Omental fat pad (tissue), 4 donors: ENCODE measurements at places on chromosomes 5 and 9. TPM values are rescaled to one million over a fixed set of nuclear protein-coding genes. Genes with fewer than 3 reads are reported as not detected.

GRCh38 chr5:21689587-21689986 is 1163.6 kb downstream of the CDH12 start:
- DNase-seq: no peak

GRCh38 chr5:79077680-79078365 is 8.3 kb downstream of the BHMT2 start:
- no peak for DNase-seq

DNA sequence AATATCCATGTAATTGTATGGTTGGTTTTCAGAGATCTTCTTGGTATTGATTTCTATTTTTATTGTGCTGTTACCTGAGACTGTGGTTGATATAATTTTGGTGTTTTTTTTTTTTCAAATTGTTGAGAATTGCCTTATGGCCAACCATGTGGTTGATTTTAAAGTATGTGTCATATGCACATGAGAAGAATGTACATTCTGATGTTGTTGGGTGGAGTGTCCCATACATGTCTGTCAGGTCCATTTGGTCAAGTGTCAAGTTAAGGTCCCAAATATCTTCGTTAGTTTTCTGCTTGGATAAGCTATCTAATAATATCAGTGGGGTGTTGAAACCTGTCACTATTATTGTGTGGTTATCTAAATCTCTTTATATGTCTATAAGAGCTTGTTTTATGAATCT is 160.0 kb upstream of the ITGA1 start:
- DNase-seq: no peak

The GLDC gene
- not detected for total RNA-seq

GRCh38 chr5:59560553-59560952 is 333.0 kb downstream of the PDE4D start:
- no peak for DNase-seq

DNA sequence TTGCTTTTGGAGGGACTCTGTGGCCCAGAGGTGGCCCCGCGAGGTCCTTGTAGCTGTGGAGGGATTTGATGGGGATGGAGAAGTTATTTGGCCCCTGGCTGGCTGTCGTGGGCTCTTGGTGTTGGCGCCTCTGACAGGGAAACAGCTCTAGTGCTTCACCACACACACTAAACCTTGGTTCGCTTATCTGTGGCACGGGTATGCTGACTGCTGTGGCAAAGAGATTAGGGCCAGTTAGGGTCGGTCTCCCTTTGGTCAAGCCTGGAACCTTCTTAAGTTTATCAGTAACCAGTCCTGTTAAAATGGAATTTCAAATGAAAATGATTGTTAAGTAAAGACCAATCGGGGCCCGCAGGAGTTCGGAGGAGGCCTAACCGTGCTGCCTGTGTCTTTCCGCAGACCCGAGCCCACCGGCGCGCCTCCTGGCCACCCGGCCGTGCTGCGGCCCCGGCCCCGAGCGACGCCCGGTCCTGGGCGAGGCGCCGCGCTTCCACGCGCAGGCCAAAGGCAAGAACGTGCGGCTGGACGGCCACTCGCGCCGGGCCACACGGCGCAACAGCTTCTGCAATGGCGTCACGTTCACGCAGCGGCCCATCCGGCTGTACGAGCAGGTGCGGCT is 28.4 kb downstream of the NEURL1B start:
- DNase-seq: no peak

The TLE1 gene
- total RNA-seq: 136 TPM

DNA sequence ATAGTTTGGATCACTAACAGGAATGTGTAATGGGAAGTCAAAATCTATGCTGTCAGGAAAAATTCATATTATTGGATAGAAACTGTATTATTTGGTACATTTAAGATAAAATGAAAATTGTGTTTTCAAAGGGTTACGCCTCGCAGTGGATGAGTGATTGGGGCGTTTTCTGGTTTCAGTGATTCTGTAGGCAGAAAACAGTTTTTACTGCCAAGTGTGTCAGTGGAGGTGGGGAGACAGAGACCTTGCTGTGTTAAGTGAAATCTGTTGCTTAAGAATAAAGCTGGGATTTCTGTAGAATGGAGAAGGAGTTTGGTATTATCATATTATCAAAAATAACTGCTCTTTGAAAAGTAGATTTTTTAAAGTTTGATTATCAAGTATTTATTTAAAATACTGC is 69.7 kb downstream of the GHR start:
- DNase-seq: no peak

DNA sequence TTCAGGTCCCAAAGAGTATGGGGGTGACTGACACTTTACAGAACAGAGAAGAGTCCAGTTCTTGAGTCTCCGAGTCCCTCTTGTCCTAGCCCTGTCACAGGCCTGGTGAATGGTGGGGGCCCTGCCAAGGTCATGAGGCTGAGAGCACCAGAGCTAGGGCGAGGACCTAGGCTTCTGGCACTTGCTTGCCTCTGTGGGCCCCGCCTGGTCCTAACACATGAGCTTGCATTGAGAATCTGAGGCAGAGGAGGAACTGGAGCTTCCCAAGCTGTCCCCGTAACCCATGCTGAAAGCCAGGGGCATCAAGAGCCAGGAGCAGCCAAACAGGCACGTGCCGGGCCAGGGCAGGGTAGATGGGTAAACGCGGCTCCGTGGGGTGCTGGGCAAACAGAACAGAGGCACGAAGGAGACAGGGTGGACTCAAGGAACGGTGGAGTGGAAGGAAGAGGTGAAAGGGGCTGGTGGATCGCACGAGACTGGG is 41.3 kb downstream of the JADE2 start:
- no peak for DNase-seq

GRCh38 chr5:106363578-106363977 is 1307.2 kb downstream of the EFNA5 start:
- DNase-seq: no peak

GRCh38 chr9:935348-935965 is 41.0 kb upstream of the DMRT3 start:
- no peak for DNase-seq

The ZNF658 gene
- 1.9 TPM for total RNA-seq

The CAMK4 gene
- total RNA-seq: 0.65 TPM

DNA sequence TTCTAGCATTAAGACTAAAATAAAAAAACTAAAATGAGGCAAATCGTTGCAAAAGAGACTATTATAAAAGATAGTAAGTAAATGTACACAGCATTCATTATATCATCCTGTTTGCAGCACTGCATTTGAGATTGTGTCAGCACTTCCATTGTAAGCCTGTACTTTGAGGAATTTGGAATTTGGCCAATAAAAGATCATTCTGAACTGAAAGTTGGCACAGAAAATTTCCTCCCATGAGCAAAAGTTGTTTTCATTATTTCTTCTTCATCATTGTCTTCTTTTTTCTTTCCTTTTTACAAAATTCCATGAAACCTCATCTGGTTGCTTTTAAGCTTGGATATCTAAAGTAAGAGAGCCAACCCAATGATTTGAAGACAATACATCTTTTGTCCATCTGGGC is 199.3 kb upstream of the ADAMTSL1 start:
- DNase-seq: no peak

The C8G gene
- total RNA-seq: 4.3 TPM

The SLC25A2 gene
- not detected for total RNA-seq

DNA sequence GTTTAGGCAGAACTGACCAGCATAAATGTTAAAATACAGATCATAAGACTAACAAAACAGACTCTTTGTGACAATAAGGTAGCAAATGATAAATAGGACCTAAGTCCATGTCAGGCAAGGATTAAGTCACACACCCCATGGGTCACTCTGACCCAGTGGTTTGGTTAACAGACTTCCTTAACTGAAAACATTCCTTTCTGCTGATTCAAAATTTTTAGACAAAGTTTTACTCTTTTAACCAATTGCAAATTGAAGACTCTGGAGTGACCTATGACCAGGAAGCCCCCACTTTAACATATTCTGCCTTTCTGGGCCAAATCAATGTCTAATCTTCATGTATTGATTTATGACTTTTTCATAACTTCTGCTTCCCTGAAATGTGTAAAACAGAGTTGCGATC is 4.9 kb upstream of the NXNL2 start:
- DNase-seq: no peak

The PRDM9 gene
- not detected for total RNA-seq

GRCh38 chr9:37262410-37262809 is 142.0 kb downstream of the ZCCHC7 start:
- no peak for DNase-seq

DNA sequence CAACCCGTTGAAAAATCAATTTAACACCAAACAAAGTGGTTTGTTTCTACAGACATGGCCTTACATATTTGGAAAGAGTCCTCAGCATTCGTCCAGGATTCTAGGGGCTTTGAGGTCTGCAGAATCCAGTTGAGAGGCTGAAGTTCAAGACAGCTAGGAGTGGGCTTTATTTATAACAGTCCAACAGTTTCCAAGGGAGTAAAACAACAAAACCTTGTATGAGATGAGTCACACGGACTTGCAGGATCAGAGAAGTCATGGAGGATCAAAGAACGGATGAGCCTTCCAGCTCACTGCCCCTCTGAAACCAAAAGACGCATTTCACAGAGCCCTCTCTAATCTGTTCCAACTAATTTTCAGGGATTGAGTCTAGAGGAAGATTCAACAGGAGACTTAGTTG is 11.1 kb upstream of the ESM1 start:
- no peak for DNase-seq

DNA sequence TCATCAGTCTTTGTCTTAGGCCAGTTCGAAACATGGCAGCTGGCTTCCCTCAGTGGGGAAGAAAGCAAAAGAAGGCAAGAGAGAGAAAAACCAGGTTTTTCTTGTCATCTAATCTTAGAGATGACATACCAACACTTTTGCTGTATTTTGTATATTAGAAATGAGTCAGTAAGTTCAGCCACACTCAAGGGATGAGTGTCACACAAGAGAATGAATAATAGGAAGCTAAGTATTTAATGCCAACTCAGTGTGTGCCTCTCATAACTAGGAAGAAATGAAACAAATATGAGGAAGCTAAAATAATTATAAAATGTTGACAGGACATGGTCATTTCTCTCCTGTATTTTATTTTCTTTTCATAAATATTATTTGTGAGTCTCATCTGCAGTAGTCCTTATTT is 65.3 kb downstream of the CDH12 start:
- no peak for DNase-seq

The ORM2 gene
- total RNA-seq: not detected

DNA sequence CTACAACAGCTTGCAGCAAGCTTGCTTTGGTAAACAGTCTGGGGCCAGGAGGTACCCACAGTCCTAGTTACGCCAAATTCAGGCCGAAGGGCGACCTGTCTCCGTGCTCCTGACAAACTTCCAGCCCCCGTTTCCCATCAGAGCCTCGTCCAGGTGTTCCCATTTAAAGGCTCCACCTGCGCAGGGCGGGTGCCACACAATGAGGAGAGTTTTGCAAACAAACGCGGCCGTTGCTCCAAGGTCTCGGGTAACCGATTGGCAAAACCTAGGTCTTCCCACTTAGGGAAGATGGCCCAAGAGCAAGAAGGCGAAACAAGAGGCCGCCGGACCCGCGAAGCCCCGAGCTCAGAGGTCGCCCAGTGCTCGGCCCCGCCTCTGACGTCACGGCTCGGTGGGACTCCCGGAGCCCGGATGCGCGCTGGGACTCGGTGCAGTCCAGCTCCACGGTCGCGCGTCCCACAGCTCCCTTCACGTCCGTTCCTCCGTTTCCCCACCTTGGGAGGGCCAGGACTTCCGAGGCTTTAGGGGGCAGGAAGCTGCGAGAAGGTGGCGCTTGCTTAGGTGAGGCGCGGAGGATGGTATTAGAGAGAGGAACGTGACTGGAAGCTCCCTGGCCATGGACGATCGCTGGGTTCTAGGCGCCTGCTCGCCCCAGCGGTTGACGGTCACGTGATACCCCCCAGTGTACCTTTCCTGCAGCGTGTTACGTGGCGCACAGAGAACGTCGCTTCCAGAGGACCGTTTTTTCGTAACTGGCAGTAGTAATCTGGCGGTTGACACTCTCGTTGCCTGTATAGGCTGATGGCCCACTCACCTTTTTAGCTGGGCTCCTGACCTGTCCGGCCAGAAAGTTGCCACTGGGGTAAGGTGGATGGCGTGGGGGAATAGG is 41.8 kb upstream of the KDM4C start:
- DNase-seq: no peak

The GRM6 gene
- total RNA-seq: not detected

- DNase-seq: no peak
Measured at GRCh38 chr9:122474561-122474960, 3.2 kb downstream of the OR1J1 start.

GRCh38 chr5:56301069-56301468 is 67.9 kb upstream of the ANKRD55 start:
- DNase-seq: no peak

DNA sequence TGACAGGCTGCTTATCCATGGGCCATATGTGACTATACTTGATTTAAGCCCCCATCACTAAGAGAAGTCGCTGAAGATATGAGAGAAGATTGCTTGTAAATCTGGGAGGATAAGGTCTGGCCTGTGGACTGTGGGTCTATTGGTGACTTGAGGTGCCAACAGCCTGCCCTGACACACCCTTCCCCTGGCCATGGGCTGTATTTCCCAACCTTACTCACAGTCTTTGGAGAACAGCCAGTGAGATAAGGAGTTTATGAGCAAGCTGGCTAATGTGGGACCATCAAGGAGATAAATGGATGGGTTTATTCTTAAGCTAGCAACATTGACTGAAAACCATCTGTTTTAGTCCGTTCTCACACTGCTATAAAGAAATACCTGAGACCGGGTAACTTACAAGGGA is 231.3 kb downstream of the ZSWIM6 start:
- DNase-seq: no peak

DNA sequence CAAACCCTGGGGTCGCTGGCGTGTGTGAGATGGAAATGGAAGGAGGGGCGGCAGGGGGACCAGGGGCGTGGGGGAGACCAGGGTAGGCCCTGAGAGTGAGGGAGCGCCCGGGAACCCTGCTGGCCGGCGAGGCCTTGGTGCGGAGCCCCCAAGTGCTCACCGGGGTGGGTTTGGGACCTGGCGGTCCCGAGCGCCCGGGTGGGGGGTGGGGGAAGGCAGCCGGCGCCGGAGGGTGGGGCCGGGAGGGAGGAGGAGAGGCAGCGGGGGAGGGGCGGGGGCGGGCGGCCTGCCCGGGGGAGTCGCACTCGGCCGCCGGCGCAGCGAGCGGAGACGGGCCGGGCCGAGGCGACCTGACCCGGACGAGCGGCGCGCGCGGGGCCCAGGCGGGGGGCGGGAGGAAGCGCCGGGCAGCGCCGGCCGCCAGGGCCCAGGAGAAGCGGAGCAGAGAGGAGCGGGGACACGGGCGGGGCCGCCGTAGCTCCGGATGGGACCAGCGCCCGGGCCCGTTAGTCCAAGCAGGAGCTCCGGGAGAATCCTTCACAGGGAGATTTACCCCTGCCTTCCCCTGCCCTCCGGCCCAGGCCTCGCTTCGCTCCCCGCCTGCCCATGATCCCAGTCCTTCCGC is at the start of gene NPR2:
TSS of gene NPR2 (plus strand) at position 295 of the 625 bp plus-strand sequence. CDS start 818 bp downstream, outside the sequence.
- DNase-seq: no peak

The FGF10 gene
- 22.5 TPM for total RNA-seq

- no peak for DNase-seq
Measured at GRCh38 chr5:146369691-146370090, 31.1 kb downstream of the POU4F3 start.

The ACSL6 gene
- 1.4 TPM for total RNA-seq

The EIF4E1B gene
- not detected for total RNA-seq
